ENCODE measurements at places on chromosomes 7 and 10. TPM values are rescaled to one million over a fixed set of nuclear protein-coding genes. Genes with fewer than 3 reads are reported as not detected.
A peak's percentile ranks its signal among the peaks of the same experiment; 100 is the strongest.

- H3K27ac ChIP-seq = no peak overlapping the region
- H3K4me3 ChIP-seq = no peak overlapping the region
- DNase-seq = no peak
- no peaks in the 10 kb centered on the region for H3K4me1 ChIP-seq
Observed at GRCh38 chr7:74429153-74429747, 24.5 kb upstream of the GTF2IRD1 start.

GRCh38 chr10:27744802-27745731 lies 552 bp downstream of the MKX start:
- peaks cover 23% of the 10 kb centered on the region for H3K4me1 ChIP-seq
- DNase-seq = no peak
- peak overlapping the region; percentile 85 for H3K4me3 ChIP-seq
- no peaks in the 10 kb centered on the region for H3K36me3 ChIP-seq
- peaks cover 74% of the 10 kb centered on the region for H3K27me3 ChIP-seq
- no peak overlapping the region for H3K27ac ChIP-seq

DNA sequence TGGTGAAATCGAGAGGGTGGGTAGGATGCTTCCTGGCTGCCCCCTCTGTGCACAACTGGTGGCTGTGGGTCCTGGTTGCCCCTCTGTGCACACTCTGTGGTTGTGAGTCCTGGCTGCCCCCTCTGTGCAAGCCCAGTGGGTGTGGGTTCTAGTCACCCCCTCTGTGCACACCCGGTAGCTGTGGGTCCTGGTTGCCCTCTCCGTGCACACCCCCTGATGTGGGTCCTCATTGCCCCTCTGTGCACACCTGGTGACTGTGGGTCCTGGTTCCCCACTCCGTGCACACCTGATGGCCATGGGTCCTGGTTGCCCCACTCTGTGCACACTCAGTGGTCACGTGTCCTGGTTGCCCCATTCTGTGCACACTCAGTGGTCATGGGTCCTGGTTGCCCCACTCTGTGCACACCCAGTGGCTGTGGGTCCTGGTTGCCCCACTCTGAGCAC lies 20.3 kb upstream of the RET start:
- peaks cover 9% of the 10 kb centered on the region for H3K27me3 ChIP-seq
- H3K4me1 ChIP-seq = no peaks in the 10 kb centered on the region
- H3K4me3 ChIP-seq = no peak overlapping the region
- H3K36me3 ChIP-seq = no peaks in the 10 kb centered on the region
- DNase-seq = no peak
- no peak overlapping the region for H3K27ac ChIP-seq

- no peak overlapping the region for H3K4me3 ChIP-seq
- no peak overlapping the region for H3K27ac ChIP-seq
- DNase-seq = no peak
- H3K36me3 ChIP-seq = no peaks in the 10 kb centered on the region
- no peaks in the 10 kb centered on the region for H3K27me3 ChIP-seq
- no peaks in the 10 kb centered on the region for H3K4me1 ChIP-seq
Observed at GRCh38 chr7:95404316-95404865, 8.2 kb upstream of the PON3 start.

- no peaks in the 10 kb centered on the region for H3K4me1 ChIP-seq
- H3K36me3 ChIP-seq = no peaks in the 10 kb centered on the region
- H3K27me3 ChIP-seq = no peaks in the 10 kb centered on the region
- no peak overlapping the region for H3K4me3 ChIP-seq
Observed at GRCh38 chr10:116490028-116490662, 55.6 kb upstream of the PNLIP start.

DNA sequence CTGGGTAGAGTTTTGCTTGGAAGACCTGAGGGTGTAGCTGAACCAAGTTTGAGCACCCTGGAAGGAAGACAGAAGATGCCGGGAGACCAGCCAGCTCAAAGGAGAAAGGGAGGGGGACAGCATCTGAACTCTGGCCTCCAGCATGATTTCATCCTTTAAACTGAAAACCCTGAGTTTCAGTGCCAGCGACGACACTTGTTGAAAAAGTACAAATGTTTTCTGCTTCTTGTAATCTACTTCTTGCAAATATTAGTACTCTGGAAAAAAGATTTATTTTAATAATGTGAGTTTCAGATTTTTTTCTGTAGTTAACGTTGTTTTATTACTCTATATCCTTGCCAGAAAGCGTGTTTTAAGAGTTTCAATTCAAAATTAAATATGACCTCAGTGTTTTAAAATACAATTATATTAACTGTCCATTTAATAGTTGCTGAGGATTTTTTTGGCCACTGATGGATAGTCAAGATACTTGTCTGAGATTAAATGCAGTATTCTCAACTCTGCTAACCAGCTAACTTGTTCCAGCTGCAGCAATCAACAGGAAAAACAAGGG lies 227.7 kb downstream of the MGMT start:
- H3K36me3 ChIP-seq = no peaks in the 10 kb centered on the region
- DNase-seq = no peak
- H3K27ac ChIP-seq = peak overlapping the region; percentile 45
- no peak overlapping the region for H3K4me3 ChIP-seq

GRCh38 chr7:159061209-159061608 lies 83.5 kb downstream of the VIPR2 start:
- no peak for DNase-seq
- H3K27me3 ChIP-seq = no peaks in the 10 kb centered on the region
- no peaks in the 10 kb centered on the region for H3K4me1 ChIP-seq

GRCh38 chr10:104614245-104614831 lies 26.8 kb upstream of the SORCS3 start:
- no peak overlapping the region for H3K4me3 ChIP-seq
- H3K36me3 ChIP-seq = no peaks in the 10 kb centered on the region
- no peaks in the 10 kb centered on the region for H3K4me1 ChIP-seq

GRCh38 chr7:135993950-135994349 lies 16.8 kb upstream of the MTPN start:
- no peaks in the 10 kb centered on the region for H3K27me3 ChIP-seq
- no peak overlapping the region for H3K4me3 ChIP-seq
- no peak overlapping the region for H3K27ac ChIP-seq
- DNase-seq = no peak
- no peaks in the 10 kb centered on the region for H3K4me1 ChIP-seq

- no peak overlapping the region for H3K27ac ChIP-seq
- DNase-seq = peak; percentile 24
- no peaks in the 10 kb centered on the region for H3K4me1 ChIP-seq
- no peaks in the 10 kb centered on the region for H3K36me3 ChIP-seq
- H3K4me3 ChIP-seq = no peak overlapping the region
Observed at GRCh38 chr7:107463139-107464078, 6.4 kb upstream of the GPR22 start.

GRCh38 chr7:52161483-52161882 lies 844.9 kb upstream of the COBL start:
- H3K27me3 ChIP-seq = no peaks in the 10 kb centered on the region
- no peak overlapping the region for H3K4me3 ChIP-seq
- H3K36me3 ChIP-seq = no peaks in the 10 kb centered on the region
- no peak for DNase-seq

DNA sequence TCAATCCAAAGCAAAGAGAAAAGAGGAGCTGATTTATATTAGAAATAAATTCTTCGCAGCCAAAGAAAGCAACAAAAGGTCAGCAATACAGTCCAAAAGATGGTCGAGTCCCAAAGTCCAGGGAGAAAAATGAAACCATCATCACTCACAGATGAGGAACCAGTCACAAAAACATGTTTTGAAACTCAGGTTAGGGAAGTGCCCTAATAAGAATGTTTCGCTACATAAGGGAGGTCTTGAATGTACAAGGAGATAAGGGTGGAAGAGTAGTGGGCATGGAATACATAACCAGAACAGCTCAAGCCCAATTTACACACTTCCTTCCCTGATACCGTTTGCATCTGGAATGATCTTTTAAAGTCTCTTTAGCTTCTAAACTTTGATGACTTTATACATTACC lies 53.6 kb downstream of the VPS41 start:
- H3K36me3 ChIP-seq = no peaks in the 10 kb centered on the region
- H3K4me1 ChIP-seq = no peaks in the 10 kb centered on the region
- no peaks in the 10 kb centered on the region for H3K27me3 ChIP-seq
- no peak for DNase-seq
- H3K4me3 ChIP-seq = no peak overlapping the region

The UPK3BL2 gene
- 5.7 TPM for total RNA-seq

The PRSS37 gene
- total RNA-seq = not detected

Data from breast epithelium (tissue), 4 donors.